ENCODE measurements at places on chromosomes 4 and X.

DNA sequence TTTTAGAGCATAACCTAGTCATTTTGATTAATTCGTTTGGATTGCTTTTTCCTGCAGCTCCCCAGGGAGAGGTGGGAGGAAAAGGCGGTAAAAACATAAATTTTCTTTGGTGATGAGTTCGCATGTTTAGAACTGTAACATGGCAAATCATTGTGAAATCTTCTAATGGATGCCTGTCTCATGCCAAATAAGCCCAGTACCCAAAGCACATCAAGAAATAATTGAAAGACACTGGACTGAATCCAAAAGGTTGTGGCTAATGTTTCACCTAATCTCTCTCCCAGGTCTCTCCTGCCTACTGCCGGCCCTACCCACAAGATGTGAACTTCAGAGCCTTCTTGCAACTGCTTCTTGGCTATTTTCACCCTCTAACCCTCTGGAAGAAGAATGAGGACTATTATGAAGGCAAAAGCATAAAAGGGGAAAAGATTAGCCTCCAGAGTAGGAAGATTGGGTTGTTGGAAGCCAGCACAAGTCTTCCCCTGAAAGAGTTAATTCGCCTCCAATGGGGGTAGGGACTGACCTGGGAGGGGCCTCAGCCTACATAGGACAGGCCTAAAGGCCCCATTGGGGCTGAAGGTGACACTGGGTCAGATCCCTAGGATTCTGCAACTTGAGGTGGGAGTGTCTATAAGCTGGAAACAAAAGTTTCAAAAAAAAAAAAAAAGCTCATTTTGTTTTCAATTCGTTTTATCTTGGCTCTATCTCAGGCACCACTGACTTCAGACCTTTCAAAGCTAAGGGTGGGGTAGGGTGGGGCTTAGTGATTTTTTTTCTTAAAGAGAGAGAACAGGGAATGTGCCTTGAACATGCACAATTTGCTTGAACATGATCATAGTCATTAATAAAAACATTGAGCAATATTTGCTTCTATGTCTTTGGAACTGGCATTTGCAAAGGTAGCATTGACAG lies 278.6 kb upstream of the KLF3 start:
- H3K4me1 ChIP-seq: no peaks in the 10 kb centered on the region
- H3K36me3 ChIP-seq: peaks cover 2% of the 10 kb centered on the region
- H3K4me3 ChIP-seq: no peak overlapping the region

DNA sequence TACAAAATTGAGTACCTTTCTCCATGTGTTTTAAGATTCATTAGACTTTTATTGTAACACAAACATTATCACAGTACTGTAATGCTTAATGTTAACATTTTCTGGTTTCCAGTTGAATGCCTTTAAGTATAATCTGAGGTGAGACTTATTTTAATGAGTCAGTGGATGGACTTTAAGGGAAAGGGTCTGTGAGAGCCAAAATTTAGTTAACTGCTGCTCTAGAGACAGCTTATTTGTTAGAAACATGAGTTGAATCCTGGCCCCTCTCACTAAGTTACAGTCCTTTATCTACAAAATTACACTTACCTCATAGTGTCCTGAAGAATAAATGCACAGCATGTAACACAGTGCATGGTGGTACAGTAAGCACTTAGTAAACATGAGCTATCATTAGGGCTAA lies 66.0 kb downstream of the PGRMC2 start:
- H3K4me3 ChIP-seq: no peak overlapping the region
- no peak for DNase-seq
- peaks cover under 1% of the 10 kb centered on the region for H3K27me3 ChIP-seq
- no peaks in the 10 kb centered on the region for H3K36me3 ChIP-seq
- H3K27ac ChIP-seq: no peak overlapping the region
- no peaks in the 10 kb centered on the region for H3K4me1 ChIP-seq

GRCh38 chr4:116058129-116058528 lies 944.7 kb upstream of the NDST4 start:
- H3K36me3 ChIP-seq: no peaks in the 10 kb centered on the region
- no peaks in the 10 kb centered on the region for H3K27me3 ChIP-seq
- no peak overlapping the region for H3K27ac ChIP-seq
- DNase-seq: no peak
- H3K4me3 ChIP-seq: no peak overlapping the region

- H3K36me3 ChIP-seq: no peaks in the 10 kb centered on the region
- H3K4me3 ChIP-seq: no peak overlapping the region
- H3K27ac ChIP-seq: no peak overlapping the region
- no peaks in the 10 kb centered on the region for H3K27me3 ChIP-seq
- no peaks in the 10 kb centered on the region for H3K4me1 ChIP-seq
Observed at GRCh38 chr4:84879651-84880200, 86.8 kb downstream of the WDFY3 start.

DNA sequence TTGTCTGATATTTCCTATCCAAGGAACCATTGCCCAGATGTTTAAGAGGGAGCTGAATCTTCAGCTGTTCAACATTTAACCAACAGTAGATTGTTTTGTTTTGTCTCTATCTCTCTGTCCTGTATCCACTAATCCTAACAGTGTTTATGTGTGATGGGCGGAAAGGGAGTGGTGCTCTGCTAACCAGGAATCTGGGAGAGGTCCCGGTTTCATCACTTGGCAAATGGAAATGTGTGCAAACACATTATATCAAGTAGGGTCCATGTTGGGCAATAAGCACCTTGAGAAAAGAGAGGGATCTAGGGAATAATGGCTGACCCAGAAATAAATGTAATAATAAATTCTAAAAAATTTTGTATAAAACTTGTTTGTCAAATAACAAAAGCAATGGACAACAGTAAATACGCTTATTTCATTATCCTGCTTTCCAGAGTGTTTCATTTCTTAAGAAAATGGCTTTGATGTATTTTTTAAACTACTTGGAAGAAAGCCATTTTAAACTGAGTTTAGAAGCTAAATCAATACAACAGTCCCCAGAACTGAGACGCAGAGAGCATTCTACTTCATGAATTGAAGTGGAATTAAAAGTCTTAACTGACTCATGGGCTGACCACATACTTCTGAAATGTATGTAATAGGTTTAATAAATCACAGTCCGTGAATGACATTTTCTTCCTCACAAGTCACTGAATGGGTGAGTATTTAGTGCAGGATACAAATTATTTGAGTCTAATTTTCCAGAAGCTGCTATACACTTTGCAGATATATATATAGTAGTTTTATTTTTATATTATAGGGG lies 55.8 kb downstream of the EMCN start:
- no peaks in the 10 kb centered on the region for H3K36me3 ChIP-seq
- peaks cover 10% of the 10 kb centered on the region for H3K4me1 ChIP-seq
- H3K4me3 ChIP-seq: no peak overlapping the region
- H3K27ac ChIP-seq: no peak overlapping the region

DNA sequence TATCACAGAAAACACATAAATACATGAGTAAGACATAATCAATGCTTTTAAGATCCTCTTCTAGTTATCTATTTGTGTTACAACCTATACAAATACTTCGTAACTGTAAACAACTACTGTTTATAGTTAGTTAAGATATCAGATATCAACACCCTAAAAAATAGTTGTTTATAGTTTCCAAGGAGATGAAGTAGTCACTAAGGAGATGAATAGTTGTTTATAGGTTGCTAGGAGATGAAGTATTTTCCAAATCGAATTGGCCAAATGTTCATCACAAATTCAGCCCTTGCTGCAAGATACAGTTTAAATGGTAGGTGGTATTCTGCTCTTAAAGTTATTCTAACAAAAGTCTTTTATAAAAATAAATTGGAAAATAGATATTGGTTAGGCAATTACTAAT lies 618.2 kb upstream of the PCDH10 start:
- H3K4me3 ChIP-seq: no peak overlapping the region
- no peak overlapping the region for H3K27ac ChIP-seq
- H3K4me1 ChIP-seq: no peaks in the 10 kb centered on the region
- H3K36me3 ChIP-seq: no peaks in the 10 kb centered on the region

- H3K27me3 ChIP-seq: no peaks in the 10 kb centered on the region
- no peaks in the 10 kb centered on the region for H3K4me1 ChIP-seq
- no peak overlapping the region for H3K4me3 ChIP-seq
- no peaks in the 10 kb centered on the region for H3K36me3 ChIP-seq
Observed at GRCh38 chr4:100494166-100494565, 23.7 kb downstream of the EMCN start.

- H3K27me3 ChIP-seq: no peaks in the 10 kb centered on the region
- H3K4me3 ChIP-seq: no peak overlapping the region
- H3K36me3 ChIP-seq: no peaks in the 10 kb centered on the region
- H3K27ac ChIP-seq: no peak overlapping the region
- no peak for DNase-seq
Observed at GRCh38 chr4:28621591-28621990, 1761.0 kb downstream of the STIM2 start.

- H3K4me1 ChIP-seq: peaks cover 4% of the 10 kb centered on the region
- DNase-seq: no peak
- no peak overlapping the region for H3K27ac ChIP-seq
- H3K27me3 ChIP-seq: peaks cover 2% of the 10 kb centered on the region
- no peaks in the 10 kb centered on the region for H3K36me3 ChIP-seq
- no peak overlapping the region for H3K4me3 ChIP-seq
Observed at GRCh38 chrX:52821079-52821760, 10.1 kb downstream of the XAGE5 start.

DNA sequence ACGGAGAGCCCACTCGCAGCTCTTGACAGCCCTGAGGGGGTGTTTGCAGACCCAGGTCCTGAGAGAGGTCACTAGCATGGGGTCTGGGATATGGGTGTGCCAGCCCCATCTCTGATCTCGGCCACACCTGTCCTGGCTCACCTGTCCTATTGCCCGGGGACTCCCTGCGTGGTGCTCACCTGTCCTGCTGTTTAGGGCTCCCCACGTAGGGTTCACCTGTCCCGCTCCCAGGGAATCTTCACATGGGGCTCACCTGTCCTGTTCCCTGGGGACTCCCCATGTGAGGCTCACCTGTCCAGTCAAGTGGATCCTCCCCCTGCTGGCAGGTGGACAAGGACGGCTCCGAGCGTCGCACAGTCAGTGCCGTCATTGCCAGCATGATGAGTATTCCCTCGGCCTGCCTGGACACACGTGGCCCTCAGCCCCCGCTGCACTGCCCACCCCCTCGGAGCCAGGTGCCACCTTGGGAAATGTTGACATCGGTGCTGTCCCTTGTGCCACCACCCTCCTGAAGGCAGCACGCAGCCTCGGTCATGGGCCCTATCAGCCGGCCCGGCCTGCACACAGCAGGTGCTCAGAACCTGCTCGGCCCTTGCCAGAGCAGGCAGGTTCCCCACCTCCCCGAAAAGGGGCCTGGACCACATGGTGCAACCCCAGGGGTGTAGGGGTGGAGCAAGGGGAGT lies 6.3 kb downstream of the SLC49A3 start:
- peaks cover under 1% of the 10 kb centered on the region for H3K27me3 ChIP-seq
- DNase-seq: no peak
- H3K36me3 ChIP-seq: no peaks in the 10 kb centered on the region
- H3K4me1 ChIP-seq: no peaks in the 10 kb centered on the region
- H3K27ac ChIP-seq: no peak overlapping the region

GRCh38 chr4:11475871-11476270 lies 47.2 kb upstream of the HS3ST1 start:
- H3K4me1 ChIP-seq: peaks cover 20% of the 10 kb centered on the region
- H3K4me3 ChIP-seq: no peak overlapping the region
- peaks cover 3% of the 10 kb centered on the region for H3K36me3 ChIP-seq
- H3K27ac ChIP-seq: no peak overlapping the region

DNA sequence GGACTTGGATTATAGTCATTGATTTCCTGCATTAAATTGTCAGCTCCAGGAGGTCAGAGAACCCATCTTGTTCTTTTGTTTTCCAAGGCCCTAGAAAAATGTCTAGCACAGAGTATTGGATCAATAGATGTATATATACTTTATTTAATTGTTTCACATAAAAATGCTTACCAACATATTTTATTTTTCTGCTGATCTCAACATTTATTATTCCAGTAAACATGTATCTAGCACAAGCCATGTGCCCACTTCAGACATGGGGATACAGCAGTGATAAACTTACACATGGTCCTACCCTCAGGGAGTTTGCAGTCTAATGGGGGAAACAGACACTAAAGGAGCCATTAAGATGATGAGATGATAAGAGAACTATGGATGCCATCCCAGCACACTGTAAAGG lies 49.1 kb upstream of the TBC1D9 start:
- peaks cover 7% of the 10 kb centered on the region for H3K27me3 ChIP-seq
- H3K4me3 ChIP-seq: no peak overlapping the region
- H3K27ac ChIP-seq: no peak overlapping the region
- no peak for DNase-seq
- no peaks in the 10 kb centered on the region for H3K36me3 ChIP-seq

DNA sequence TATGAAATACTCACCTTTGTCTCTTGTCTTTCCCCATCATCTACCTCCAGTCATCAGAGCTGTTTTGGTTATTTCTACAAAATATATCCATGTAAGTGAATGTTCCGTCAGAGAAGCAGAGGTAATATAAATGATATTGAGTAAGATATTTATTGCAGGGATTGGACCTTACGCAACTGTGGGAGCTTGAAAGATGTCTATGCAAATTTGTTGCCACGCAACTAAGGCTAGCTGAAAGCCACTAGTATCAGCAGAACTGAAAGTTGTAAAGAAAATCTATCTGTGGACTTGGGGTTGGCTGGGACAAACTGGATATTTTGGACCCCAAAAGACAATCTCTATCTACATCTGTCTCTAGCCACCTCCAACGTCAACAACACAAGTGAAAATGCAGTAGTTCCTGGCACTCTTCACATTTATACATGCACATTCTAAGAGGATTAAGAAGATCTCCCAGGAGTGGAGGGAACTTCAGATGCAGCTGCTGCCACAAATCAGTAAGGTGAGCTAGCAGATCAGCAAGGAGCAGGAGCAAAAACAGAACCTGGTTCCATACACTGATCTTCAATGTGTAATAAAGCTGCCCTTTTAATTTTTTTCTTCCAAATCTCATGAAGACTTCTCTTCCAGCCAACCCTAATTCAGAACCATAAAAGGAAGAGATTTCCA lies 8.5 kb upstream of the CCSER1 start:
- peaks cover under 1% of the 10 kb centered on the region for H3K27me3 ChIP-seq
- H3K36me3 ChIP-seq: no peaks in the 10 kb centered on the region
- no peak overlapping the region for H3K27ac ChIP-seq
- H3K4me1 ChIP-seq: no peaks in the 10 kb centered on the region

DNA sequence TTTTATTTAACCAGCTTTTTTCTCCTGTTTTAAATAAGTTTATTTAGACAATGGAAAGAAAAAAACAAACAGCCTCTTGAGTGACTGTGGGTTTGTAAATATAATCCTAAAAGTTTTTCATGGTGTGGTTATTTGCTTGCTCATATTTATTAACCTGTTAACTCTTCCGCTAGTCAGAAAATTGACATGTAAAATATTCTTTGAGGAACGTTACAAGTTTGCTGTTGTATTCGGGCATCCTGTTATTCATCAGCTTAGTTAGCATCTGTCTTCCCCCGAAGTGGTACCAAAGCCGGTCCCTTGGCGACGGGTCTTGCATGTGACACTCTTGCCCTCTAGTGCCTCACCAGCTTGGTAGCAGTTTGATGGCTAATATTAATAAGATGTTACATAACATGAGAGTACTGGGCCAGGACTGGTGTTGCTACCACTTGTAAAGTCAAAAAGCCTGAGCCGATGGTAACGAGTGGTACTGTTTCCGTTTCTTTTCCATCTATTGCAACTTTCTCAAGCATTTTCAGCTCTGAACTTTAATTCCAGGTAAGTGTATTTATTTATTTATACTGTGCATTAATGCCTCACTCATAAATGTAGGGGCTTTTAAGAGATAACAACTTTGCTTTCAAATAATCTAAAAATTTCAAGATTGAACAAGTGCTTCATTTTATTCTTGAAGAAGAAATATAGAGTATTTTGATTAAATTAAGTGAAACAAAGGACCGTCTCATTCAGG lies at the start of gene NDST3:
Gene NDST3, plus strand, starts transcription at position 434 of the 733 bp plus-strand sequence. CDS start 19,425 bp downstream, outside the sequence.
- H3K27me3 ChIP-seq: peaks cover 52% of the 10 kb centered on the region
- no peak for DNase-seq
- peaks cover 7% of the 10 kb centered on the region for H3K4me1 ChIP-seq
- peak within 1 kb of the TSS; percentile 69 for H3K4me3 ChIP-seq
